ENCODE measurements at places on chromosomes 11 and 22.

DNA sequence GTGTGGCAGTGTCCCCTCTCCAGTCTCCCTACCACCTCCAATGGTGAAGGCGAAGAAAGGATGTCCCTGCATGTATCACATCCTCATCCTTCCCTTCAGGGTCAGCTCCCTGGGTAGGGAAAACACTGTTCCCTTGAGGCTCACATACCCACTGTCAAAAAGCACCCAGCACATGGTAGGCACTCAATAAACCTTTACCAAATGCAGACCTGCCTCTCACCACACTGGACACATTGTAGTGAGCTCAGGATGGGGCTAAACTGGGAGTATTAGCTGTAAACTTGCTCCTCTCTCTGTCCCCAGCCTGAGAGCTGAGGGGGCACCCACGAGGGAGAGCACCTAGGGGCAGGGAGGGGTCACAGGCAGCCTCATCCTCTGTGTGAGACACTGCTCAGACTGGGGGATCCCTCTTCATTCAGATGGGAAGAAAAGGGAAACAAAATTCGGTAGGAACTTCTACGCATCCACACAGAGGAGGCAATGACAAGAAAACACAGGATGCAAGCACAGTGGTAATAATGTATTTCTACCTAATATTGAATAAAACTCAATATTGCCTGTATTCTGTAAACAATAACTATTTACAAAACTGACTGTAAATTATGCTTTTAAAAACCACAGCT, 101.6 kb upstream of the TOP3B start:
- DNase-seq = no peak

GRCh38 chr11:101326141-101326540, 196.5 kb upstream of the PGR start:
- DNase-seq = no peak

GRCh38 chr11:69087811-69088210, 39.1 kb downstream of the TPCN2 start:
- DNase-seq = no peak

DNA sequence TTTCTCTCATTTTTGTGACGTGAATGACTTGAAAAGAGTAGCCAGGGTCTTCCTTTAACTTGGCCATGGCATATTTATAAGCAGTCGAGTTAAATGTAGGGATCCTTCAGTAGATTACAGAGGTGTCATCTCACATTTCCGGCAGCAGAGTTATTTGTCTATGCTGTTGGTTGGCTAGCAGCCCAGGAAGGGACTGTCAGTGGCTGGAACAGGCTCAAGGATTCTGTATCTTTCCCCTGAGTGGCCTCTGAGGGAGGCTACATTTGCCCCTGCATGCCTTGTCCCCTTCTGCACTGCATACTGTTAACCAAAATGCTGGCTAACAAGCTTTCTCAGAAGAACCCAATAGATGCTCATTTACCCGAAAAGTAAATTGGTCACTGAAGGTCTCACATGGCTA, 187.6 kb downstream of the PGR start:
- DNase-seq = no peak

GRCh38 chr11:46666516-46666915, 33.9 kb downstream of the ARHGAP1 start:
- peak; percentile 55 for DNase-seq

DNA sequence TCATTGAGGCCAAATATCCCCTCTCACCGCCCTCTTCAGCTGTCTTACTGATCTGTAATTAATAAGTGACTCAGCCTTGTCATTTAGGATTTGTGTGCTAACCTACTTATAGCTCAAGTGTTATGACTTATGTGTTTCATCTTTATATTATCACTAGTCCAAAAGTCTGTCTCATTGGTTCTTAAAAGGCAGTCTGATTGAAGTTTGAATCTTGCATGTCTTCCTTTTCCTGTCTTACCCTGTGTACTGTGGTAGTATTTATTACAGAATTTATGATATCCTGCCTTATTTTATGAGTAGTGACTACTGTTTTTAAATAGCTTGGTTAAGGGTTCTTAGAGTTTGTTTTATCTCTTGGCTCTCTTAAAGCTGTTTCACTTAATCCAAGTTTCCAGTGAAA, 6.3 kb downstream of the DEPDC7 start:
- no peak for DNase-seq

- DNase-seq = no peak
These were observed 60.7 kb downstream of the CDKN1C start for GRCh38 chr11:2824851-2825250.

DNA sequence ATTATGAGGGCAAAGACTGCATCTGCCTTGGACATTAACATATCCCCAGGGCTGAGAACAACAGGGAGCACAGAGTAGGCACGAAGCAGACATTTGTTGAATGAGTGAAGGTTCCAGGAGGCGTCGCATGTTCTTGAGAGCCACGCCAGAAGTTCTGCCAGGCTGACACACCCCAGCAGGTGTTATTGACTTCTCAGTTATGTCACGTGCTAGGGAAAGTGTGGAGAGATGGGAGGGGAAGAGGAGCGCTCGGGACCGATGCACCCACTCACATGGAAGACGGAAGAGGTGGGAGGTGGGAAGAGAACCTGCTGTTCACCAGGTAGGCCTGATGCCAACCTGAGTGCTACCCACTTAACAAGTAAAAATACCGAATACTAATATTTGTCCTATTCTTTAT, 232.8 kb downstream of the LARGE1 start:
- no peak for DNase-seq

DNA sequence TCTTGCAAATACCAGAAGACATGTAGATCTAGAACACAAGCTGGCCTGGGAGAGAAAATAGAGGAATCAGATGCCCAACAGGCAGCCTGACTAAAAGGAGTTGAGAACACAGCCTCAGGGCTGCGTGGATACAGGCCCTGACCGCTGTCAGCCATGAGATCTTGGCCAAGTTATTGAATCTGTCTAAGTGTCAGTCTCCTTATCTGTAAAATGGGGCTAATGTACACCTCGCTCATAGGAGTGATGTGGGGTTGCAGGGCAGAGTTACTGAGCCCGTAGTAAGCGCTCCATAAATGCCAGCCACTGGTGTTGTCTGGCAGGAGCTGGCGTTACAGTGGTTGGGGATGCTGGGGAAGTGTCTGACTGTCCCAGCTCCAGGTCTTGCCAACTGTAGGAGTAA, 38.4 kb upstream of the TPBGL start:
- DNase-seq = no peak

DNA sequence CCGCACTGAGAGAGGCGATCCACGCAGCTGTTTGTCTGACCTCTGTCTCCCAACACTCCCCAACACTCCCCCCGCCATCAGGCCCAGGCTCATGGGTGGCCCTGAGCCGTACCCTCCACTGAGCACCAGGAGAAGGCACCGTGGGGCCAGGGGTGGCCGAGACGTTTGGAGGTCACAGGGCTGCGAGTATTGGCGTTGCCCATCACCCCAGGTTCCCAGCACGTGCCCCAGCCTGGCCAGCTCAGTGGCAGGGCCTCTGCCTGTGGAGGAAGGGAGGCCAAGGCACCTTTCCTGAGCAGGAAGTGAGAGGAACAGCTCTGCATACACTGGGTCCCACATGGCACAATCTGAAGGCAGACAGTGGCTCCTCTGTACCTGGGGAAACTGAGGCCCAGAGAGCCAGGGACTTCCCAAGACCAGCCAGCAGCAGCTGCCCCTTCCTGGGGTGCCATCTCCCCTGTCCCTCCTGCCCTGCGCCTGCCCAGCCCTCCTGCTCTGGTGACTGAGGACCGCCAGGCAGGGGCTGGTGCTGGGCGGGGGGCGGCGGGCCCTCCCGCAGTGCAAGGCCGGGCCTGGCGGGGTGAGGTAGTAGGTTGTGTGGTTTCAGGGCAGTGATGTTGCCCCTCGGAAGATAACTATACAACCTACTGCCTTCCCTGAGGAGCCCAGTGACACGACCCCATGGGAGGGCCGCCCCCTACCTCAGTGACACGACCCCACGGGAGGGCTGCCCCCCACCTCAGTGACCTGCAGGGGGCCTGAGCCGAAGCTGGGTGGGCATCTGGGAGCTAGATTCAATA, 37.0 kb upstream of the PPARA start:
- no peak for DNase-seq

DNA sequence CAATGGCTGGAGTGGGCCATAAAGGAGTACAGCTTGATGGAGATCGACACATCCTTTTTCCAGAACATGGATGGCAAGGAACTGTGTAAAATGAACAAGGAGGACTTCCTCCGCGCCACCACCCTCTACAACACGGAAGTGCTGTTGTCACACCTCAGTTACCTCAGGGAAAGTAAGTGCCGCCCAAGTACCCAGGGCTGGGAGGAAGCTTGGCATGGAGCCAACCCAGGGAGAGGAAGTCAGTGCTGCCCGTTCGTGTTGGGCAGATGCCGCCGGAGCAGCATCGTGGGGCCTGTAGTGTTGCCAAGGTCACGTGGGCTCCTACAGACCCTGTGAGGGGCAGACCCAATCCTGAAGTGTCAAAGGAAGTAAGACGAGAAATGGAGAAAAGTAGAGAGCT, 78.9 kb downstream of the FLI1 start:
- DNase-seq = no peak

DNA sequence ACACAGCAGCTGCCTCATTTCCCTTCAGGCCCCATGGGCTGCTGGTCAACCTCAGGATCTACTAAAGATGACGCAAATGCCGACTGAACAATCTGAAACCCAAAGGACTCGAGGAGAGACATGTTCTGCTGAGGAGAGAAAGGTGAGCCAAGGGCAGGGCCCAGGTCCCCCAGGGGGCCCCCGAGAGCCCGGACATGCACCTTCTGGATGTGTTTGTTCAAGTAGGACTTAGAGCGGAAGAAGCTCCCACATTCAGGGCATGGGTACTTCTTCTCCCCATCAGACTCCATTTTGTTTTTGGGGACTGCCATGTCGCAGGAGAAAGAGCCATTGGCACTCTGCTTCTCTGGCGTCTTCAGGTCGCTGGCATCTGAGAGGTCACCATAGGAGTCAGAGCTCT, 19.3 kb downstream of the PATZ1 start:
- peak; percentile 55 for DNase-seq

DNA sequence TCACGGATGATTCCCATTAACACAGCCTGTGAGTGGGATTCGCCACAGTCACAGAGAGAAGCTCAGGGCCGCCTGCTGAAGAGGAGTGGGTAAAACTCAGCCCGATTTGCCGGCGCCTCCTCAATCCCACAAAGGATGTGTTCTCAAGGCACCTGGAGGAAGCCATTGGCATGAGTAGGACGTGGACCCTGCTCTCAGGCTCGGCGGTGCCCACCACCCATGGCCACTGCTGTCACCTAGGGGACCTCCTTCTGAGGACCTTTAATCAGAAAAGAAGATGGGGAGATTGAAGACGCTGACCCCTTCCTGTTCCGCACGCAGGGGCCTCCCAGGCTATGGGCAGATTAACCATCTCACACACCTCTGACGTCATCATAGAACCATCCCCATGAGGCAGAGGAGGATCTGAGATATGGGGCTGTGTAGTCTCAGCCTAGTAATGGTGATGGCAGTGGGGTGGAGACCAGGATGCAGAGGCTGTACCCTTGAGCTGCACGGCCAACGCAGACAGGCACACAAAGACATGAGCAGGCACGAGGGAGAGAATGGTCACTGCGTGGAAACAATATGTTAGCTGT, 571.8 kb downstream of the BRD1 start:
- peak; percentile 72 for DNase-seq

DNA sequence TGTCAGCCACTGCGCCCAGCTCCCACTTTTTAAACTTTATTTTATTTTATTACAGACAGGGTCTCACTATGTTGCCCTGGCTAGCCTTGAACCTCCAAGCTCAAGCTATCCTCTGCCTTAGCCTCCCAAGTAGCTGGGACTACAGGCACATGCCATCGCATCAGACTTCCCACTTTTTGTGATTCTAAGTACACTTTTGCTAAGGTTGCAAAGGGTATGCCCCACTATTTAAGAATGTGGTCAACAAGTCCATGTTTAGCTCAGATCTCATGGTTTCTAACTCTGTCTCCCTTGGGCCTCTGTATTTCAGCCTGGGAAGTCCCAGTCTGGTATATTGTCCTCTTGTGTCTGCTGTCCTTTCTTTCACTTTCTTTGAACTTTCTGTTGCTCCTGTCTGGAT, 35.3 kb downstream of the EXPH5 start:
- no peak for DNase-seq

DNA sequence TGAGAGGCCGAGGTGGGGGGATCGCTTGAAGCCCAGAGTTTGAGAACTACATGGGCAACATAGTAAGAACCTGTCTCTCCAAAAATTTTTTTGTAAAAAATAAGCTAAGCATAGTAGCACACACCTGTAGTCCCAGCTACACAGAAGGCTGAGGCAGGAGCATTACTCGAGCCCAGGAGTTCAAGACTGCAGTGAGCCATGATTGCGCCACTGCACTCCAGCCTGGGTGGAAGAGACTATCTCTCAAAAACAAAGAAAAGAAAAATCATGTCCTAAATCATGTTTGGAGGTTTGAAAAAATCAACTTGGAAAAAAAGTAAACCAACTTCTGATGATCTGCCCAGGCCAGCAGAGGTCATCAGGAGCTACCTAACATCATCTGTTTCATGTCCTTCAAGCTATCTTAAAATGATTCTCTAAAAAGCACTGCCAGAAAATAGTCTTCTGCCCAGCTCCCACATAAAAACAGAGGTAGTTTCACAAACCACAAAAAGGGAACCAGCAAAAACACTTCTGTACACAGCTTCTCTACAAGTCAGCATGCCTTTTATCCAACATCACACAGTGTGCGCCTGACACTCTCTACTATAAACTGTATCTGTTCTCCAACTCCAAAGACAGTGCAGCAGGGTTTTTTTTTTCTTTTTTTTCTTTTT, 165.0 kb downstream of the SOX6 start:
- DNase-seq = no peak

GRCh38 chr11:114496915-114497314, 57.6 kb downstream of the REXO2 start:
- DNase-seq = no peak

- DNase-seq = no peak
These were observed 9.7 kb upstream of the MICAL3 start for GRCh38 chr22:18034076-18034475.

DNA sequence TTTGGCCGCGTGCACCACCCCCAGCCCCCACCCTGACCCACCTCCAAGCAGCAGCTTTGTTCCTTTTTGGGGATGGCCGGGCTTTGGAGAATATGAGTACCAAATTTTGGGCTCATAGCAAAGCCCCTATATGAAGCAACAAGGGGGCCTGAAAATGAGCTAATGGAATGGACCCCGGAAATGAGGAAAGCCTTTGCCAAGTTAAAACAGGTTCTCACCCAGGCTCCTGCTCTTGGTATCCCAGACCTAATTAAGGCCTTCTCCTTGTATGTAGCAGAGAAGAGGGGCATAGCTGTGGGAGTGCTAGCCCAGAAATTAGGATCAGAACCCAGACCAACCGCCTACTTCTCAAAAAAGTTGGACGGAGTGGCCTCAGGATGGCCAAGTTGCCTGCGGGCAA, 87.0 kb downstream of the PIWIL4 start:
- no peak for DNase-seq

Measured in mesenteric fat pad (tissue), 1 donor.